ENCODE measurements at places on chromosomes 13 and 19.

GRCh38 chr13:101627556-101627943, 175.1 kb downstream of the ITGBL1 start:
- peak; percentile 70 for DNase-seq

GRCh38 chr13:43574605-43575004, 212.2 kb downstream of the ENOX1 start:
- DNase-seq: no peak

- no peak for DNase-seq
Measured at GRCh38 chr19:46947866-46948265, 71.8 kb upstream of the NPAS1 start.

DNA sequence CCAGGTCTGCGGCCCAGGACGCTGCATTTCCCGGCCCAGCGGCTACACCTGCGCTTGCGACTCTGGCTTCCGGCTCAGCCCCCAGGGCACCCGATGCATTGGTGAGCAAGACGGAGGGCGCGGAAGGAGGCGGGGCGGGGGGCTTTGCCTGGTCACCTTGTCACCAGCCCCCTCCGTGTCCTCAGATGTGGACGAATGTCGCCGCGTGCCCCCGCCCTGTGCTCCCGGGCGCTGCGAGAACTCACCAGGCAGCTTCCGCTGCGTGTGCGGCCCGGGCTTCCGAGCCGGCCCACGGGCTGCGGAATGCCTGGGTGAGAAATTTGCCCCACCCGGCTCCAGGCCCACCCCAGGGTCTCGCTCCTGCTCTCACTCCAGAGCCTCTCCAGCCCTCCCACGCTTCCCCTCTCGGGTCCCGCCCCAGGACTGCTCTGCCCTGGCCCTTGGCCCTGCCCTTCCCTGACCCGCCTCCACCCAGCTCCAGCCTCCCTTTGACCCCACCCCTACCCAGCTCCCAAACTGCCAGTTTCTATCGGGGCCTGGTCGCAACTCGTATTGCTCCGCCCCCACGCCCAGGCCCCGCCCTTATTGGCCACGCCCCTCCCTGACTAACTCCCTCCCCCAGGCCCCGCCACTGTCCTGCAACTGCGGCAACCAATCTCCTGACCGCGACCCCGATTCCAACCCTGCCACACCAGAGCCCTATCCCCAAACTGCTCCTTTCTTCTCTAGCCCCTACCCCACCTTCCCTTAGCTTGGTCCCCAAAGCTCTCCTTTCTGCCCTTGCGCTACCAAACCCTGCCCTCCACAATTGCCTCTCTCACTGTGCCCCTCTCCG, 8.6 kb downstream of the LTBP4 start:
- no peak for DNase-seq

GRCh38 chr13:36924001-36924400, 4.0 kb upstream of the SMAD9 start:
- DNase-seq: no peak

GRCh38 chr13:100112186-100112838, 23.4 kb downstream of the PCCA start:
- no peak for DNase-seq

- DNase-seq: no peak
Measured at GRCh38 chr19:8302357-8302691, 5.8 kb downstream of the CD320 start.

GRCh38 chr19:7382694-7383093, 34.0 kb downstream of the ARHGEF18 start:
- no peak for DNase-seq

- no peak for DNase-seq
Measured at GRCh38 chr19:41297628-41298347, 12.2 kb upstream of the CCDC97 start.

DNA sequence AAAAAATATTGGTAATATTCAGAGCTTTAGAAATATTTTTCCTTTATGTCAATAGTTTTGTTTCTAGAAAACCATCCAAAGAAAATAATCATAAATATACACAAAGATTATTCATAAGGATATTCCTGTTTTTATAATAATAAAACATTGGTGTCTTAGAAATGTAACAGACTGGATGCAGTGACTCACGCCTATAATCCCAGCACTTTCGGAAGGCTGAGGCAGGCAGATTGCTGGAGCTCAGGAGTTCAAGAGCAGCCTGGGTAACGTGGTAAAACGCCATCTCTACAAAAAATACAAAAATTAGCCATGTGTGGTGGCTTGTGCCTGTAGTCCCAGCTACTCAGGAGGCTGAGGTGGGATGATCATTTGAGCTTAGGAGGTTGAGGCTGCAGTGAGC, 106.8 kb downstream of the DHRS12 start:
- no peak for DNase-seq

- DNase-seq: no peak
Measured at GRCh38 chr13:73955977-73956500, 178.2 kb downstream of the KLF12 start.

DNA sequence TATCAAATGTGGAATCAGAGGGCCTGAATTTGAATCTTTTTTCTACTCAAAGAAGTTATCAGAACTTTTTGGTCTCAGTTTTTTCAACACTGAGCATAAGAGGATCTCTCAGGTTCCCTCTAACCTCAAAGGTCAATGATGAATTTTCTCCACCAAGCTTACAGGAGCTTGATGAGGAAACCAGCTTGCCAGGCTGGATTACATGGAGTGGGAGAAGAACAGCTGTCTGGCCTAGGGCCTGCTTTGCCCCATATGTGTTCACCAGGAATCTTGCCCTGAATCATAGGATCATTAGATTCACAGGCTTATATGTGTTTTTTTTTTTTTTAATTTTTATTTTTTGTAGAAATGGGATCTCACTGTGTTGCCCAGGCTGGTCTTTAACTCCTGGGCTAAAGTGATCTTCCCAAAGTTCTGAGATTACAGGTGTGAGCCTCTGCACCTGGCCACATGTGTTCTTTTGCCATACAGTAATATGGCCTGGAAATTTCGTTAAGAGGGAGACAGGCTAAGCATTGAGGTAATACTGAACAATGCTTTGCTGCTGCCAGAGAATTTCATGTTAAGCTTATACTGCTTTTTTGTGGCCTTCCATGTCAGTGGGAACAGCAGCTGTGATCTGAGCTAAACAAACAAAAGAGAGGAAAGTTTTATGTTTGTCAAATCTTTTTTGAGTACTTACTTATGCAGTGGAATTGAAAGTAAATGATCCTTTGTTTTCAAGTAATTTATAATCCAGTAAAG, 110.6 kb downstream of the DNAJC3 start:
- no peak for DNase-seq
